ENCODE measurements at places on chromosomes 16 and 17. TPM values are rescaled to one million over a fixed set of nuclear protein-coding genes. Genes with fewer than 3 reads are reported as not detected.

The LPCAT2 gene
- total RNA-seq = 2.1 TPM

The TMEM238L gene
- not detected for total RNA-seq

The CFAP20 gene
- total RNA-seq = 77.8 TPM

The SPATA2L gene
- total RNA-seq = 14.4 TPM

The FLOT2 gene
- total RNA-seq = 29.2 TPM

DNA sequence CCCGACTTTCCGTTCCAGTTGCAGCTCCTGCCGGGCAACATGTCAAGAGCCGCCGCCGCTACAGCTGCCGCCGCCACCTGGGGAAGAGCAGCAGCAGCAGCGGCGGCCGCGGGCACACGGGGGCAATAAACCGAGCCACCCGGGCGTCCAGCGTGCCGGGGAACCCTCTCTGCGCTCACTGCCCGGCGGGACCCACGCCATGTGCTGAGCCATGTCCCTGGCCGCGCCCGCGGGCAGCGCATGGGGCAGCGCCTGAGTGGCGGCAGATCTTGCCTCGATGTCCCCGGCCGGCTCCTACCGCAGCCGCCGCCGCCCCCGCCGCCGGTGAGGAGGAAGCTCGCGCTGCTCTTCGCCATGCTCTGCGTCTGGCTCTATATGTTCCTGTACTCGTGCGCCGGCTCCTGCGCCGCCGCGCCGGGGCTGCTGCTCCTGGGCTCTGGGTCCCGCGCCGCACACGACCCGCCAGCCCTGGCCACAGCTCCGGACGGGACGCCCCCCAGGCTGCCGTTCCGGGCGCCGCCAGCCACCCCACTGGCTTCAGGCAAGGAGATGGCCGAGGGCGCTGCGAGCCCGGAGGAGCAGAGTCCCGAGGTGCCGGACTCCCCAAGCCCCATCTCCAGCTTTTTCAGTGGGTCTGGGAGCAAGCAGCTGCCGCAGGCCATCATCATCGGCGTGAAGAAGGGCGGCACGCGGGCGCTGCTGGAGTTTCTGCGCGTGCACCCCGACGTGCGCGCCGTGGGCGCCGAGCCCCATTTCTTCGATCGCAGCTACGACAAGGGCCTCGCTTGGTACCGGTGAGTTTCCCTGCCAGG is 604 bp downstream of the HS3ST3B1 start:
- DNase-seq = no peak

The KIF2B gene
- not detected for total RNA-seq

DNA sequence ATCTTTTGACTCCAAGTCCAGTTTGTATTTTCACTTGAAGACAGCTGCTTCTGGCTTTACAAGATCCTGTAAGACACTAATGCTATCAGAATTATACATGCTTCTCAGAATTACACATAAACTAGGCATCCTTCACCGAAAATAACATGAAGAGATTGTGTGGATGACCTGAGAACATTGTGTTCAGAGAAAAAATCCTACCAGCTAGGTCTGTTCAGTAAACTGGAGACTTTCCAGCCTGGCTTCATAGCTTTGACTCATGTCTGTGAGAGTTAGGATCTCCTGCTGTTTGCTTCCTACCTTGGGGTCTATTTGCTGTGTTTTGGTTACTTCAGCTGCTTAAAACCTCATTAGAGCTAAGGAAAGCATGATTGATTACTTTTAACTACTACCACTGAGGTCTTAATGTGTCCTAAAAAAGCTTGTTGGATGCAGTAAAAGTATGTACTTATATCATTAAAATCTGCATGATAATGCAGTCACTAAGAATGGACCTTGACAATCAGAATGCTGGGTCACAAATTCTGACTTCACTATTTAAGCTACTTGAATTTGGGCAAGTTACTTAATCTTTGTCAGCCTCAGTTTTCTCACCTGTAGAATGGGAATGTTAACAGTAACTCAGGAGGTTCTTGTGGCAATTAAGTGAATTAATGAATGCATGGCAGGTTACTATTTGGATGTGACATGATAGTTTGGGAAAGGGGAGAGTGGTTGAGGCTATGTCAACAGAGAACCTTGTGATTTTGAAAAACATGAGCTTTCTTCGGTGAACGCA is 8.0 kb upstream of the MYH13 start:
- no peak for DNase-seq

The SPAG7 gene
- 56.0 TPM for total RNA-seq

DNA sequence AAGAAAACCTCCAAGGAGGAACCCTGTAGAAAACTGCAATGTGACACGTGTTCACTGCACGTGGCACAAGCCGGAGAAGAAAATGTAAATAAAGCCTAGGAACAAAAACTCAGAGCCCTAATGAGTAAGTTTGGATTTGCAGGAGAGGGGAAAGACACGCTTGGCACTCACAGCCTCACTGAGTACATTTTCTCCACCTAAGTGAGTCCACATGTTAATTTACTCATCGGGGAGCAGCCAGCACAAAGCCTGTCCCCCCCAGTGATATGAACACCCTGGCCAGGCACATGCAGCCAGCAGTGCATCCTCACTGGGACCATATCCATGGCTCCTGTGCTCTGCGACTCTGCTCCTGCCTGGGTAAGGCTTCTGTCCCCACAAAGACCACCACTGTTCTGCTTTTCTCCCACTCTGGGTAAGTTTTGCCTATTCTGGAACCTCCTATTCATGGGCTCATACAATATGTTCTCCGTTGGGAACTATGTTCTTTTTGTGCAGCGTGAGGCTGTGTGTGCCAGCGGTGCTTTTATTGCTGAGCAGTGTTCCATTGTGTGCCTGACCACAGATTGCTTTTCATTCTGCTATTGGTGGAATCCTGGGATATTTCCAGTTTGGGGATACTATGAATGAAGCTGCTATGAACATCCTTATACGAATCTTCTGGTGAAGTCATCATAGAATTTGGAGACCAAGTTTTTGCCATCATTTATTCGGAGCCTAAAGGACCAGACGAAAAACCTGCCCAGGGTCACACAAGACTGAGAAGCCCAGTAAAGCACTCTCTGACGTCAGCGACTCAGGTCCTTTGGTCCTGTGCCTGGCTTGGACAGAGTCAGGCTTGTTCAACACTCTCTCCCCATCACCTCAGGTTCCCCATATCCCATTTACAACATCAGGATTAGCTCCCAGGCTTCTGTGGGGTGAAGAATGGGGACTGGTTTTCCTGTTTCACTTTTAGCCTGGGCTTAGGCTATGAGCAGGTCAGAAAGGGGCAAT is 53.3 kb downstream of the RNF112 start:
- DNase-seq = no peak

DNA sequence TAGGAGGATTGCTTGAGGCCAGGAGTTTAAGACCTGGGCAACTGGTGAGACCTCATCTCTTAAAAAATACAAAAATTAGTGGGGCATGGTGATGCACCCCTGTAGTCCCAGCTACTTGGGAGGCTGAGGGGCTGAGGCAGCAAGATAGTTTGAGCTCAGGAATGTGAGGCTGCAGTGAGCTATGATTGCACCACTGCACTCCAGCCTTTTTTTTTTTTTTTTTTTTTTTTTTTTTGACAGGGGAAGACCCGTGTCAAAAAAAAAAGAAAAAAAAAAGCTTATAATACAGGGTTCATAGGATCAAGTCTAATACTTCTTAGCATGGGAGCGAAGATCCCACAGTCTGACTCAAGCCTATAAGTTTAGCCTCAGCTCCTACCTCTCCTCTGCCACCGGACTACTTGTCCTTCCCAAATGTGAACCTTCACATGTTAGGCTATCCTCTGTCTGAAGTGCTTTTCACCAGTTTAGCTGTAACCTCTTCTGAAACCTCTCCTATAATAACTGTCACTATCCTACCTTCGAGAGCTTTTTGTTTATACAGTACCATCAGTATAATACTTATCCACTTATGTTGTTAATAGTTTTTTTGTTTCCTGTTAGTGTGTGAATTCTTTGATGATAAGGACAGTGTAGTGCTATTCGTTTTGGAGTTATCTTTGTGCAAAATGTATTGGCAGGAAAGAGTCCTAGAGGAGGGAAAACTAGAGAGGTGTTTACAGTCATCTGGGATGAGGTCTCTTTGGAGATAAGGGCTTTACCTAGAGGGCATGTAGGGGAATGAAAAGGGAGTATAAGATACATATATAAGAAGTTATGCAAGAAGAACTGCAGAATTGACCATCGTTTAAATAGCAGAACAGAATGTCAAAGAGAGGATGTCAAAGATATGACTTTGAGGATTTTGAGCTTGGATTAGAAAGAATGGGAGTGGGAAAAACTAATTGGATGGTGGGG is 15.5 kb downstream of the CPD start:
- no peak for DNase-seq

The JUP gene
- 158 TPM for total RNA-seq

DNA sequence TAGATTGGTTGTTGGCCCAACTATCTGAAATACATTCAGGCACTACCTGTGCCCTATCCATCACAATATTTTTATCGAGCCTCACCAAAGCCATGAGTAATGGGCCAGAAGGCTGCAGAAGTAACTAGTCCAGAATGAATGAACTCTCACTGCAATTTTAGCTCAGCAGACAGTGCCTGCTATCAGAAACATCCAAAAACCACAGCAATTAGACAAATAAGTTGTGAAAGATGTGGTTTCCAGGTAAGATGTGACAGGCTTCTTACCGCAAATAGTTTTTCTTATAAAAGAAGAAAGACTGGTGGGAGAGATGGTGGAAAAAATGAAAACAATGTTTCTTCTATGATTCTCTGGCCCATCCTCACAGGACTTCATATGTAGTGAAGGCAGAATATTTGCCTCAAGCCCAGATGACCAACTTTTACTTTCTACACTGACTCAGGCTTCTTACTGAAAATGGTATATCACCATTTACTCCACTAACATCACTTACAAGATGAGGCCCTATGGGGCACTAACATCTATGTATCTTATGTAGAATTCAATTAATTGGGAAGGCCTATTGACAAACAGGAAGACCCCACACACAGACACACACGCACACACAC is 9.8 kb upstream of the RFFL start:
- no peak for DNase-seq

GRCh38 chr17:4332296-4332970 is 34.0 kb downstream of the UBE2G1 start:
- no peak for DNase-seq

DNA sequence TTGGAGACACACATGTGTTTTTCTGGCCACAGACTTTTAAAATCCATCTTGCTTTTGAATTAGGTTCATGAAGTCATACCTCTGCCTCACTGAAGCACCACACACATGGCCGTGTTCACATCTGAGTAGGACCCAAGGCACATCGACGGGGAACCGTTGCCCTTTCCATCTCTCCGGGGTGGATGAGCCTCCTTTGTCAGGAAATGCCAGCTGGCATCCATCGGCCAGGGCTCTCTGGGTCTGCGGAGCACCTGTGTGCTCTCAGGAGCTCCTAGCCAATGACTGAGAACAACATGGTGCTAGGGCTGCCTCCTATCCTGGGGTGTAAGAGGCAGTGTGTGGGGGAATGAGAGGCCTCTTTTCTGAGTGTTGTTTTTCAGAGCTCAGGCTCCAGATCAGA is 24.5 kb upstream of the NKD1 start:
- no peak for DNase-seq

DNA sequence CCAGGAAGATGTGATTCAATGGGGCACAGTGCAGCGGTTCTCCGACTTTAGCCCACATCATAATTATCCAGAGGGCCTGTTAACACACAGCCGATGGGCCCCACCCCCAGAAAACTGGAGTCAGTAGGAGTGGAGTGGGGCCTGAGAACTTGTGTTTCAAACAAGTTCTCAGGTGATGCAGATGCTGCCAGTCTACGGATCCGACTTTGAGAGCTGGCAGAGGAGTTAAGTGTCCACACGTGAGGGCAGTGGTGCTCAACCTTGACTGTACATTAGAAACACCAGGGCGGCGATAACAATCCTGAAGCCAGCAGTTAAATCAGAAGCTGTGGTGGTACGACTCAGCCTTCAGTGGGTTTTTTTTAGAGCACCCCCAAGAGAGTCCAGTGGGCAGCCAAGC is 75.0 kb downstream of the GPRC5B start:
- DNase-seq = no peak

The SCPEP1 gene
- 70.1 TPM for total RNA-seq

- DNase-seq = no peak
Measured at GRCh38 chr17:80706463-80706867, 161.8 kb downstream of the RPTOR start.

DNA sequence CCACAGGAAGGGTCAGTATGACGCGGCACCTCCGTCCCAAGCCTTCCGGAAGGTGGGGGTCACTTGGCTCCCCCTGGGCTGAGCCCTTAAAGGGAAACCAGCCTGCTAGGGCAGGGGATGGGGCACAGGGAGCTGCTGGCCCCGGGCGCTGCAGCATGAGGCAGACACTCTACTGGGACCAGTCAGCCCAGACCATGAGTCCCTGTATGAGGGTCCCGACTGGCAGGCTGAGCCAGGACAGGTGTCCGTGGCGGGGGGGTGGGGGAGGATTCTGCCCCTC is 43.4 kb upstream of the ZC3H18 start:
- DNase-seq = no peak

The SSTR5 gene
- total RNA-seq = not detected

GRCh38 chr16:53805752-53806151 is 101.8 kb downstream of the FTO start:
- no peak for DNase-seq

- DNase-seq = no peak
Measured at GRCh38 chr16:21524068-21524751, 75.2 kb upstream of the METTL9 start.

GRCh38 chr16:65227150-65227835 is 105.4 kb upstream of the CDH11 start:
- no peak for DNase-seq

DNA sequence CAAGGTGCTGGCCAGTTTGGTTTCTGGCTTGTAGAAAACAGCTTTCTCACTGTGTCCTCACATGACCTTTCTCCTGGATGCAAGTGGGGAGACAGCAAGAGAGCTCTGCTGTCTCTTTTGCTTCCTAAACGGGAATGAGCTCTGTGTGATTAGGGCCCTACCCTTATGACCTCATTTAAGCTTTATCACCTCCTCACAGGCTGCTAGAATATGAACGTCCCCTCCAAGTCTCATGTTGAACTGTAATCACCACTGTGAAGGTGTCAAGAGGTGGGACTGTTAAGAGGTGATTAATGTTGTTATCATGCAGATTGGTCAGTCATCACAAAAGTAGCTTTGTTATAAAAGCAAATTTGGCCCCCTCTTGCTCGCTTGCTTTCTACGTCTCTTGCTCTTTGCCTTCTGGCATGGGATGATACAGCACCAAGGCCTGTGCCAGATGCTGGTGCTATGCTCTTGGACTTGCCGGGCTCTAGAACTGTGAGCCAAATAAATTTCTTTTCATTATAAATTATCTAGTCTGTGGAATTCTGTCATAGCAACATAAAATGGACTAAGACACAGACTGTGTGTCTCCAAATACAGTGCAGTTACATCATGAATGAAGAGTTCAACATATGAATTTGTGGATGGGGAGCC is 14.8 kb upstream of the POLR3E start:
- DNase-seq = no peak

GRCh38 chr16:75402821-75403475 is 30.4 kb downstream of the CFDP1 start:
- DNase-seq = peak; percentile 15

DNA sequence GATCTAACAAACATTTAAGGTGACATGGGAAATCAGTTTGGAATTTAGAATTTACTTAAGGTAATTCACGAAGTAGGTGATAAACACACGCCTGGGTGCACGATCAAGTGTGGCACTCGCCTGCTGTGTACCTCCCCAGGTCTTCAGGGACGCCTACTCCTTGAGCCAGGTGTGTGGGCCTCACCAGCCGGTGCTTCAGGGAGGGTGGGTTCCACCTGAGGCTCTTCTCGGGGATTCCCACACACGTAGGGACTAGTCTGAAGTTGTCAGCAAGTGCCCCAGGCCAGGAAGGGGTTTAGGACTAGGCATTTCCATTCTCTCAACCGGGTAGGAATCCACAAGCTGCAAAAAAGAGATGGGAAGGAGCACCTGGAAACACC is 9.8 kb upstream of the NAT9 start:
- DNase-seq = no peak

All from NCI-H460 (cell line).